HepG2 (cell line): ENCODE measurements at places on chromosomes 4 and X.

DNA sequence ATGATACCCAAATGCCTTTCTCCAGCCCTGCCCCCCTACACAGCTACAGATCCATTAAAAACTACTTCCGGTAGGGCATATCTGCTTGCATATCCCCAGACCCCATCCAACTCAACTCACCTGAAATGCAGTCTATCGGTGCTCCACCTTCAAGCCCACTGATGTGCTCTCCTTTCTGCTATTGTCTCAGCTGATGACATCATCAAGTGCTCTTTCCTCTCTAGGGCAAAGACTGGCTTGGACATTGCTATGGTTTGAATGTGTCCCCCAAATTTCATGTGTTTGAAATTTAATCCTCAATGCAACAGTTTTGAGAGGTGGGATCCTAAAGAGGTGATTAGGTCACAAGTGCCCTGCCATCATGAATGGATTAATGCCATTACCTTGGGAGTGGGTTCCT lies 212.4 kb downstream of the RELL1 start:
- no peak for DNase-seq

DNA sequence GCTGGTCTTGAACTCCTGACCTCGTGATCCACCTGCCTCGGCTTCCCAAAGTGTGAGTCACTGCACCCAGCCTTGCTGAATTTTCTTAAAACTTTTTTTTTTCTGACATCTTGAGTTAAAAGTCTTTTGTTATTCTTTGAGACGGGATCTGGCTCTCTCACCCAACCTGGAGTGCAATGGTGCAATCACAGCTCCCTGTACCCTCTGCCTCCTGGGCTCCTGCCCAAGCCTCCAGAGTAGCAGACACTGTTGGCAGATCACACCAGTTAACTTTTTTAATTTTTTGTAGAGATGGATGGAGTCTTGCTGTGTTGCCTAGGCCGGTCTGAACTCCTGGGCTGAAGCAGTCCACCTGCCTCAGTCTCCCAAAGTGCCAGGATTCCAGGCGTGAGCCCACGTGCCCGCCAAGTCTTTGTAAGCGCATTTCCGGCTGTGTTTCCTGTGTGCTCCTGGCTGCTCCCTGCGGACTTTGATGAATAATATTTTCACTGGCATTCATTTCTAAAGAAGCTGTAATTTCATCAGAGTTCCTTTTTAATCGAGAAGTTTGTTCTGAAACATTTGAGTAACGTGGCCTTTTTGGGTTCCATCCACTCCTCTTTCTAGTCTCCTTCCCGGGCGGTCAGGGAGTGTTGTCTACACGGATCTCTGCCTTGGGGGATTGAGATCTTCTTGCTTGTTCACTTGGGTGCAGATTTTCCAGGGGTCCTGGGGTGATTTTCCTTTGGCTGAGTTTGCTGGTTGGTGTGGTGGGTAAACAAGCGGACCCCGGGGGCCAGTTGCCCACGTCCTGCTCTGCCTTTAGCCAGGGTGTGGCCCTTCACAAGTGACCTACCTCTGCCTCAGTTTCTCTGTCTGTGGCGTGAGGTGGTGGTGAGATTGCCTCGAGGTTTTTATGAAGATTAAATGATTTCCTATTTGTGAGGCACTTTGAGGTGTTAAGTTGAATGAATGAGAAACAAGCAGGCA lies 44.4 kb downstream of the PCGF3 start:
- no peak for DNase-seq

GRCh38 chrX:13732246-13733067 lies 2.0 kb downstream of the TRAPPC2 start:
- DNase-seq, result no peak

GRCh38 chr4:183335369-183335940 lies 13.2 kb upstream of the CLDN24 start:
- DNase-seq, result peak; percentile 31

DNA sequence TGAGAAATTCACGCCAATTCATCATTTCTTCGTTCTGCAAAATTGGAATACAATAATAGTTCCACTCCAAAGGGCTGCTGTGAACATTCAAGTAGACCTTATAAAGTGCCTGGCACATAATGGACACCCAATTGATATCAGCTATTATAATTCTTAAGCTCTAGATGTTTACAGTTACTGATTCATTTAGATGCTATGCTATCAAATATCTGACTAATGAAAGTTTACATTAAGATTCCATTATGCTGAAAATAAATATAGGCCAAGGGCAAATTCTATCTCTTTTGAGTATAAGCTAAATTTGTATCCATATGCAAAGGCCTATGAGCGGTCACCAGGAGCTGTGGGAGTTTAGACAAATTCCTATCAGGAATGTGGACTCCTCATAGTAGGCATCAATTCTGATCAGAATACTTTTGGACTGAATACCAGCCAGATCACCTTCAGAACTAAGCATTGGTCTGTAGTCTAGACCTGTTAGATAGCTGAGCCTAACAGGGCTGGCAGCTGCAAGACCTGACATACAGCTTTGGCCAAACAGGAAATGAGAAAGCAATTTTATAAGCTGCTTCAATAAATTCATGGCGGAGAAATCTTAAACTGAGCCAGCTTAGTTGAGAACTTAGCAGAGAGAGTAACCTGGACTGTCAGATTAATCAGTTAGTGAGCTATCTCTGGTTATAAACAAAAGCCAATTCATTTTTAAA lies 384.3 kb upstream of the ACTRT1 start:
- DNase-seq, result no peak

- DNase-seq, result no peak
Observed at GRCh38 chr4:105088110-105088879, 58.4 kb upstream of the TET2 start.

DNA sequence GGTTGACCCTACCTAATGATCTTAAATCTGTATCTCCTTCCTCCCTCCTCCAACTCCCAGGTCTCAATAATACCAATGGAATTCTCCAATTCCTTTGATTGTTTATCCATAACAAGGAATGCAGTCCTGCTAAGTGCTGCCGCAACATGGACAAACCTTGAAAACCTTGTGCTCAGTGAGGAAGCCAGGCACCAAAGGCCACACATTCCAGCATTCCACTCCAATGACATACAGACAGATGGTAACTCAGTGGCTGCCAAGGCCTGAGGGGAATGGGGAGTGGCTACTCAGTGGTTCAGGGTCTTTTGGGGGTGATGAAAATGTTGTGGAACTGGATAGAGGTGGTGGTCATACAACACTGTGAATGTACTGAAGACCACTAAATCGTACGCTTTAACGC lies 10.4 kb downstream of the HAUS7 start:
- DNase-seq, result peak; percentile 23

DNA sequence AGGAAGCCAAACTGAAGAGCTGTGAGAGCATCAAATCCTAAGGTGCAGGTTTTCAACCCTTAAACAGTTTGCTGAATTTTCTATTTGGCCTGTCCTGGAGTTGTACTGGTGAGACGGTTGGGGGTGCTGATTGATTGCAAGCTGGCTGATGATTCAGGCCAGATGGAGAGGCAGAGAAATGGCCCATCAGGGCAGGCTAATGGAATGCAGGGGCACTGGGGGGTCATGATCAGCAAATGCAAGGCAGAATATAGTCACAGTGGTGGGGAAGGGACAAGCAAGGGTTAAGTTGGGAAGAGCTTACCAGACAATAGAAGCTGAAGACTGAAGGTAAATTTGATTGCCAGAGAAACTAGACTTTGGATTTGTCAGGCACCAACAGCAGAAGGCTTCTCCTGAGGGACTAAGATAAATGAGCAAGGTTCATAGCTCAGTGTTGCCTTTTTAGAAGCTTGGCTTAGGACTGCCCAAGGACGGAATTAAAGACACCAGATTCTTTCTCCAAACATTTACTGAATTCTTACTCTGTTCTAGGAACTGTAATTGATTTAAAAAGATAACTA lies 4.3 kb upstream of the AADAT start:
- no peak for DNase-seq

DNA sequence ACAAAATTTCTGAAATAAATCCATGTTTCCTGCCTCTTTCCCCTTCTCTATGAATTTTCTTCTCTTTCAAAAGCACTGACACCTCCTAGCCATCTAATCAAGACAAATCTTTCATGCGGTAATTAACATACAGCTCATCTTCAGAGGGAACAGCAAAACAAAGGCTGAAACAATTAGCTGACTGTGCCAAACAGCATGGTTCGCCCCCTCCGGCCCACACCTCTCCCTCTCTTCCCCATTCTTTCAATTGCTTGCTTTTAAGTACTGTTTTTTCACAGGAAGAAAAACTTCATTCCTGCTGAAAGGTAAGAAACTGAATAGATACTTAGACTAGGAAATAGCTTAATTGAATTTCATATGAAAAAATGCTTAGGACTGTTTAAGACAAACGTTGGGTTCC lies 291.1 kb upstream of the NOCT start:
- no peak for DNase-seq

GRCh38 chr4:5797866-5798265 lies 86.9 kb downstream of the EVC start:
- no peak for DNase-seq

DNA sequence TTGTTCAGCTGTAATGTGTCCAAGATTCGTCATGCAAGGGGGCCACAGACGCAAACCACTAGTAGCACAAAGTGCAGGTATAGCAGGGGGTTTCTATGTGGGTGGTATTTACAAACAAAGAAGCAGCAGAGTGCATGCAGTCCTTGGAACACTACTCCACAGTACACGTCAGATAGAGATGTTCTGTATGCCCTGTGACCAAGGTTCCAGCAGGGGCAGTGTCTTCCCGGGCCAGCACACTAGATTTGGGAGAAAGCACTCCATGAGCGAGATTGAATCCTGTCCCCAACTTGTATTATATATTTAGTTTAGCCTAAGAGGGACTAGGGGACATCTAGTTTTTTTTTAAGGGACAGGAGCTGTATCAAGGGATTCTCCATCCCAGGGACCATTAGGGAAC lies 54.4 kb upstream of the ESX1 start:
- DNase-seq, result no peak

GRCh38 chrX:139720136-139720535 lies 12.2 kb upstream of the MCF2 start:
- peak; percentile 30 for DNase-seq

DNA sequence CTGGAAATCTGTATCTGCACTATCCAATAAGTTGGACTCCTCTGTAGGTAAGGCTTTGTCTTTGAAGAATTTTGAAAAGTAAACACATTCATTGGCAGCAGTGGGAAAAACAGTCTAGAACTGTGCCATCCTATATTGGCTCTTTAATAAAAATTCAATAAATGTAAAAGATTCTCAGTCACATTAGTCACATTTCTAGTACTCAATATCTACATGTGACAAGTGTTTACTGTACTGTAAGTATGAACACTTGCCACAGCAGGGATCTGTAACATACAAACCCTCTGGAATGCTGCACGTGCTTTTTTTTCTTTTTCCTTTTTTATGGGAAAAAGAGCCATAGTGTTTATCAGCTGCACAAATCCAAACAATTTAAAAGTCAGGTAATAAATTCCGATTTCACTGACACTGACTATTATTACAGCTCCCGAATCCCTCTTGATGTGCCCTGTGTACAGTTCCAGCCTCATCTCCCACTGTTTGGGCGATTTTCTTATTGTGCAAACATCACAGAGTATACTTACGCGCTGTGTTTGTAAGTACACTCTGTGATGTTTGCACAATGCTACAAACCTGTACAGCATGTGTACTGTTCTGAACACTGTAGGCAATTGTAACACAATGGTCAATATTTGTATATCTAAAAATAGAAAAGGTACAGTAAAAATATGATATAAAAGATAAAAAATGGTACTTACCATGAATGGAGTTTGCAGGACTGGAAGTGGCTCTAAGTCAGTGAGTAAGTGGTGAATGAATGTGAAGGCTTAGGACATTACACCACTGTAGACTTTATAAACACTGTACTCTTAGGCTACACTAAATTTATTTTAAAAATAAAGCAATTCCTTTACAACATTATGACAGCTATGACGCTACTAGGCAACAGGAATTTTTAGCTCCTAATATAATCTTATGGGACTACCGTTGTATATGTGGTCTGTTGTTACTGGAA lies 8.7 kb downstream of the PYURF start:
- DNase-seq, result peak; percentile 76

DNA sequence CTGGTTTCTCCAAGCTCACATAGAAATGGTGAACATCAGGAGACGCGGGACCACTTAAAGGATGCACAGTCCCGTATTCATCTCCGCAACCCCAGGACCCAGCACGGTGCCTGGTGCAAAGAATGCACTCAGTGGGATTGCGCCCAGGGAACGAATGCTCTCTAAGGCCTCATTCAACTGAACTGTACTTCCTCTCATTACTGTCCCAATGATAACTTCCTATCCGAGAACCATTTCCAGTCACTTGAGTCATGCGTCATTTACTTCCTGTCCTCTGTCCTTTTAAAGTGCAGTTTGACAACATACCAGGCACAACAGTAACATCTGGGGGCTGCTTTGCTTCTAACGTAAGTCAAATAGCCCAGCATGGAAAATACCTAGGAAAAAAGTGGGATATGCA lies 75.7 kb downstream of the RBM47 start:
- DNase-seq, result no peak

DNA sequence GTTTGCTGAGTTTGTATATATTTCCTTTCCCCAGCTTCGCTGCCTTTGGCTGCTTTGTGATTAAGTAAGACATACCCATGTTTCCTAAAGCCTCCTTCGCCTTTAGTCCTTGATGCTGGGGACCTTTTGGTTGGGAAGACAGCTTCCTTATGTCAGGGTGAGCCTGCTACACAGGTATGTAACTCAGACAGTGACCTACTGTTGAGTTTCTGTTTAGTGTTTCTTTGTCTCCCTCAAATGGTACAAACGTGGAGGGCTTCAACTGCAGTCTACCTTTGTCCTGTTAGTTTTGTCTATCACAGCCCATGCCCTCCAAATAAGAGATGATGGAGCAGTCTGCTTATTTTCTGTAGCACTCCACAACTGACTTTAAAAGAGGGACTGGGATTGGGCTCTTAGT lies 59.5 kb downstream of the TET2 start:
- no peak for DNase-seq

DNA sequence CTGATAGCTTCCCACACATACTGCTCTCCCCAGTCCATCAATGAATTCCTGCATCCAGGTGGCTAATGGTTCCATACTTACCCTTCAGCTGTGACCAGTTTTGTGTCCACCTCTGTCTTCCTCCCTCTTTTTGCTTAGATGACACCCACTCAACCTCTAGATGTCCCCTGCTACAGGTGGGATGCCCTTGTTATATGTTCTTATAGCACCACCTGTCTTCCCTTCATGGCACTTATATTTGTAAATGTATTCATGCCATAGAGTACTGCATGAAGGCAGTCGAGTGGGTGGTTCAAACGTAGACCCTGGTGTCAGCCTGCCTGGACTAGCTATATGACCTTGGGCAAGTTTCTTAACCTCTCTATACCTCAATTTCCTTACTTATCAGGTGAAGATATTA lies 6.5 kb upstream of the USP46 start:
- DNase-seq, result peak; percentile 43

DNA sequence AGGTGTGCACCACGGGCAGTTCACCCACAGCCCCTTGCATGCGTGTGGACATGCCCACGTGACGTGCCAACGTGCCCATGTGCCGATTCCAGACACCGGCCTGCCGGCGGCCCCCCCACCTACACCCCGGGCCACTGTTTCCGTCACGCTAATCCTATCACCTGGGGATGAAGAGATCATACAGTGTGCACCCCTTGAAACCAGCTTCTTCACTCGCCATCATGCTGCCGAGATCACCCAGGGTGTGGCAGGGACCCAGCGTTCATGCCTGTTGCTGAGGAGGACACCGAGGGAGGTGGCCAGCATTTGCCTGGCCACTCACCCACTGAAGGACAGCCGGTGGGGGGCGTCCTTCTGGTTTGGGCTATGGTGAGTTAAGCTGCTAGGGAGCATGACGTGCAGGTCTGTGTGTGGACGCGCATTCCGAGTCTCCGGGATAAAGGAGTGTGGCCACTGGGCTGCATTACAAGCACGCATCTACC lies 14.1 kb downstream of the CTBP1 start:
- DNase-seq, result no peak
